ENCODE measurements at places on chromosomes 3 and 15. TPM values are rescaled to one million over a fixed set of nuclear protein-coding genes. Genes with fewer than 3 reads are reported as not detected.

RFC4 gene
- 49.8 TPM for total RNA-seq

EBLN2 gene
- total RNA-seq, result 12.4 TPM

FGD5 gene
- total RNA-seq, result 107 TPM

TMC3 gene
- total RNA-seq, result not detected

ZNF197 gene
- total RNA-seq, result 10.0 TPM

LRRIQ4 gene
- 0.07 TPM for total RNA-seq

ERC2 gene
- total RNA-seq, result 2.8 TPM

TMEM158 gene
- total RNA-seq, result 5.3 TPM

All from thoracic aorta endothelial cell (primary cell).